G401 (cell line): ENCODE measurements at places on chromosomes 2 and 18. TPM values are rescaled to one million over a fixed set of nuclear protein-coding genes. Genes with fewer than 3 reads are reported as not detected.

The RTKN gene
- total RNA-seq = 46.5 and 56.2 TPM in 2 replicates

The RESP18 gene
- not detected in 2 replicates for total RNA-seq

The OR6B2 gene
- not detected in 2 replicates for total RNA-seq

The DNER gene
- total RNA-seq = not detected in 2 replicates

The MYO7B gene
- 0.12 TPM in 1 of 2 replicates, not detected in the other for total RNA-seq

The SNED1 gene
- 0.07 and 2.2 TPM in 2 replicates for total RNA-seq
